GF-D8 (cell line): ENCODE measurements at places on chromosomes 1 and 21.

DNA sequence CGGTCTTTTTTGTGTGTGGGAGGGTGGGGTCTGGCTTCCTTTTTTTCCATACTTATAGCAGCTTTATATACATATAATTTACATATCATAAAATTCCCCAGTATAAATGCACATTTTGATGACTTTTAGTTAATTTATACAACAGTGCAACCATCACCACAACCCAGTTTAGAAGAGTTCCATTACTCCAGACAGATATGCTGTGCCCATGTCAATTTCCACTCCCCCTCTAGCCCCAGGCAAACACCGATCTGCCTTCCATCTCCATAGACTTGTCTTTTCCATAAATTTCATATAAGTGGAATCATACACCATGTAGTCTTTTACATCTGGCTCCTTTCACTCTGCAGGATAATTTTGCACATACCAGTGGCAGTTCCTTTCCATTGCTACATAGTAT, 139.2 kb upstream of the SYT6 start:
- DNase-seq: no peak

DNA sequence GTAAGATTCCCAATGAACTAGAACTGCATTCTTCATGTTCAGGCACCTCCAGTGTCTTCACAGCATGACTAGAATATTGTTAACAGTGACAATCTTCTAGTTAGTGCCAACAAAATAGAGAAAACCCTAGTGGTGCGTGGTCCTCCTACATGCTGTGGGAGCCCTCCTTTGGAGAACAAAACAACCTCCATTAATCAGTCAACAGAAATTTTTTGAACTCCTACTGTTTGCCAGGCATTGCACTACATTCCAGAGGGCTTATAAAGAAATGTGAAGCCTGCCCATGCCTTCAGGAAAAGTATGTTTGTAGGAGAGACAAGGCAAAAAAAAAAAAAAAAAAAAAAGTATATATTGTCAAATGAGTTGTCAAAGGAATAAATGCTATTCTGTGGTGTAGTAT, 252.7 kb downstream of the LRRC40 start:
- no peak for DNase-seq

GRCh38 chr21:25838809-25839208, 104.0 kb downstream of the GABPA start:
- no peak for DNase-seq

- no peak for DNase-seq
Measured at GRCh38 chr1:81192647-81193642, 607.8 kb upstream of the ADGRL2 start.

- no peak for DNase-seq
Measured at GRCh38 chr21:41407541-41408460, 18.2 kb upstream of the MX1 start.

- DNase-seq: no peak
Measured at GRCh38 chr1:10299151-10299550, 88.8 kb downstream of the KIF1B start.

GRCh38 chr1:201696217-201696761, 132.7 kb upstream of the IPO9 start:
- DNase-seq: no peak
